G401 (cell line): ENCODE measurements at places on chromosomes 5 and 9.

GRCh38 chr9:33453286-33453860 lies 6.0 kb upstream of the AQP3 start:
- no peak for DNase-seq

- DNase-seq = no peak
Observed at GRCh38 chr9:75376680-75377254, 288.5 kb downstream of the OSTF1 start.

- DNase-seq = no peak
Observed at GRCh38 chr9:120513825-120514396, 66.1 kb downstream of the CDK5RAP2 start.

DNA sequence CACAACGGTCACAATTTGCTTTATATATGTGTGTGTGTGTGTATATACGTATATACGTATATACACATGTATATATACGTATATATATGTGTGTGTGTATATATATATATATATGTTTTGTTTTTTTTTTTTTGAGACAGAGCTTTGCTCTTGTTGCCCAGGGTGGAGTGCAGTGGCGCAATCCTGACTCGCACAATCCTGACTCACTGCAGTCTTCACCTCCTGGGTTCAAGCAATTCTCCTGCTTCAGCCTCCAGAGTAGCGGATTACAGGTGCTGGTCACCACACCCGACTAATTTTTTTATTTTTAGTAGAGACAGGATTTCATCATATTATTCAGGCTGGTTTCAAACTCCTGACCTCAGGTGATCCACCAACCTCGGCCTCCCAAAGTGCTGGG lies 3.1 kb downstream of the RNF38 start:
- no peak for DNase-seq

GRCh38 chr5:55935371-55935770 lies 59.4 kb downstream of the IL6ST start:
- DNase-seq = peak; percentile 68

- no peak for DNase-seq
Observed at GRCh38 chr5:34820593-34820992, 18.4 kb upstream of the TTC23L start.

DNA sequence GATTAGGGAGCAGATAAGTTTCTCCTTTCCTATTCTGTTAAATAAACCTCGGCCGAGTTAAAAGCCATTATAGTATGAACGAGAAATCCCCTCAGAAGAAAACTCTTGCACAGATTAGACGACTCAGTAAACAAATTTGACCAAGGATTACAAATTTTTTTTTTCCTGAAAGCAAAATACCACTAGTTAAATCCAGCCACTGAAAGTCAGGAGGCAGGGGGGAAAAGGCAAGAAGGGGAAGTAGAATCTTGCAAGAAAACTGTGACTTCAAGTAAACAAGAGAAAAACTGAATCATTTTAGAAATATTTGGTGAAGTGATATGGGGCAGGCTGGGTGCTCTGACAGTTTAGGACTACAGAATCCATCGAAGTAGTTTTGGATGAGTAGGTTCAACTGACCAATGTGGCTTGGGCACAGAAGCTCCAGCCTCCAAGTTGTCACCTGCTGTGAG lies 251.0 kb downstream of the DENND1A start:
- no peak for DNase-seq

DNA sequence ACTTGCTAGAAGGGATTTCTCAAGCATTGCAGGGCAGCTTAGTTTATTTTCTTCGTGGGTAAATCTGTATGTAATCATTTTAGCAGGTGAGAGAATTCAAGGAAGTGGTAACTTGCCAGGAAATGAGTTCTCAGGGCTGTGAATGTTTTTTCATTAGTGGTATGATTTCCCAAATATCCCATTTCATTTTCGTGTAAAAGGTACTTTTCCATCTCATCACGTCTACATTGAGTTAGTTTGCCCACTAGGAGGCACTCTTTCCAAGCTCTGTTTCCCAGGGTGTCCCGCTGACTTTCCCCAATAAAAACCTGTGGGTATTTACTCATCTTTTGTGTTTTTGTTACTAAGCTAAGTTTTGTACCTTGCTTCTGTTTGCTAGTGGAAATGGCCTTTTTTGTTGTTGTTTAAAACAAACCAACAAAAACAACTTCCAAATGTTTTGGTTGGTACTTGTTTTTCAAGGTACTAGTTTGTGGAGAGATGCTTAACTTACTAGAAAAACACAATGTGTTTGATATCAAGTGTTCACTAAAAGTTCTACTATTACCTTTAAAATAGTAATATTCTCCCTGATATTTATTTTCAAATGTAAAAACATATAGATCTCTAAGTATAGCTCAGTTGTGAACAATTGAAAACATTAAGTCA lies 373.6 kb downstream of the ADGRV1 start:
- DNase-seq = peak; percentile 17
